Activated naive CD4-positive, alpha-beta T cell treated with Interleukin-2 at 50 U/mL for 16 hours (primary cell): ENCODE measurements at places on chromosomes 2 and 18.

- no peak for DNase-seq
Measured at GRCh38 chr2:151553-152334, 105.4 kb upstream of the FAM110C start.

DNA sequence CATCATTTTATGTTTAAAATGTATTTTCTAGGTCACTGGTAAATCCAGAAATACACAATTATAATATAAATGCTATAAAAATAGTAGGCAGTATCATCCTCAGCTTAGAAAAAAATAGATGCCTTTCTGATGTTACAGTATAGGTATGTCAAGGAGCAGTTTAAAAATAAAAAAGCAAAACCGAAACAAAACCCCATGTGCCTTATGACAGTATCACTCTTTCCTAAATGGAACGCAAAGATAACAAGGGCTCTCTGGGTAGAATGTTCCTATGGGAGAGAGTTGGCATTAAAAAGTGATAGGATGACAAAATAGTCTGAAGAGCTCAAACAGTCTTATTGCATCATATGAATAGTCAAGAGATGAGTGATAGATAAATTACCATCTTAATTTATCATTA is 172.1 kb downstream of the DSC3 start:
- DNase-seq = no peak

DNA sequence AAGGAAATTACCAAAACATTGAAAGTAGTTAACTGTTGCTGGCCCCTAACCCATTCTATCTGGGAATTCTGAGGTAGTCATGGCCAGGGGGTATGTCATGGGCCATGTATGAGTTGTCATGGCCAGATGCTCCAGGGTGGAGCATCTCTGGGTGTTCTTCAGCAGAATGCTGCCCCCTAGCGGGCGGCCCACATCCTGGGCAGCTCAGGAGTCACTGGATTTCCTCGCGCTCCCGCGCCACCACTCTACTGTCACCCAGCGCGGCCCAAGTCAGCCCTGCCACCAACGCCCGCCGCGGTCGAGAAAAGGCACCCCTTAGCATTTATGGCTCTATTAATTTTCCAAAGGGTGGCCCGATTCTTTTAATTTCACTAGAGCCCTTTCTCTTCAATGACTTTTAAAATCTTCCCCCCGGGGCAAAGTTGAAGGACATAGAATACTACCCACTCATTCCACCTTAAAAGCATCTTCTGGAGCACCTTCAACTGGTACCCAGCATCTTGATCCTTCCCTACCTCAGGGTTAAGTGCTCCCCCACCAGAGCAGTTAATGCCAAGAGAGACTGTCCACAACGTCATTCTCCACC is 41.6 kb downstream of the PKDCC start:
- DNase-seq = peak; percentile 76

DNA sequence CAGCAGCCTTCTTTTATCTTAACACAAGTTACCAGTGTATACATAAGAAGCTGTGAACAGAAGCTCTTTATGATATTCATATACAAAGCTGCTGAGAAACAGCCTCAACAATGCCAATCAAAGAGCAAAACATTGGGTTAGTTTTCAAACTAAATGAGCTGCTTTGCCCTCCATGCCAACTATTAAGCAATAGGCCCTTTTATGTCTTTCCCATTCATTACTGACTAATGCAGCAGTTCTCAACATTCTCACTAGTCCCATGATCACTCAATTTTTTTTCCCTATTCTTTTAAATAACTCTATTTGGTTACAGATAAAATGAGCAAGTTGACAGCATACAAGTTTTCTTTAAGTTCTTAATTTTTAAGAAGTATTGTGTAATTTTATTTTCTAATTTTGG is 57.9 kb upstream of the FRZB start:
- no peak for DNase-seq

DNA sequence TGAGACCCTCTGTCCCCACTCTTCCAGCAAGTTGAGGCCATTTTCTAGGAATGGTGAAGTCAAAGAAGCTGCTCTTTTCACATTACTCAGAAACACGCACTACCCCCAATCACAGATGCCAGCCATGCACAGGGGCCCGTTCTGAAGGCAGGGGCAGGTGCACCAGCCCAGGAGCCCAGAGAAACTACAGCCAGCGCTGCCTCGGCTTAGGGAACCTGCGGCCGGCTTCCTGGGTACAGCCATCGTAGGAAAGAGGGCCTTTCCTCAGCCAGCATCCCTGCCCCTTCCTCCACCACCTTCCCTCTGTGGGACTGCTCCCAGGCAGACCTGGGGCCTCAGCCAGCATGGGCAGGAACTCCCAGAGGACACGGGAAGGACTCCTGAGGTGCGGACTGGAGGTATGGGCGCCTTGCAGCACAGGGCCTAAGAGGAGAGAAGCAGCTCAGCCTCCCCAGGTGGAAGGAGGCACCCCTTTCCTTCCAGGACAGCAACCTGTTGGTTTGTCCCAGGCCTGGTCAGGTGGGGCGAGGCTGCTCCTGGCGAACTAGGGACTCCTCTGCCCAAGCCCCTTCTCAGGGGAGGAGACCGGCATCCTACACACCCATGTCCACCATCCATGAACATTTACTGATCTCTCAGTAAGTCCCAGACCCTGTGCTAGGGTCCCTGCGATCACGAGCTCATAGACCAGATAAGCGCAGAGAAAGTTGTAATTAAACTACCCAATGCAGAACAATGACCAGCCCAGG is 99.0 kb upstream of the ID2 start:
- no peak for DNase-seq

- DNase-seq = no peak
Measured at GRCh38 chr2:11405599-11406266, 60.2 kb downstream of the E2F6 start.

DNA sequence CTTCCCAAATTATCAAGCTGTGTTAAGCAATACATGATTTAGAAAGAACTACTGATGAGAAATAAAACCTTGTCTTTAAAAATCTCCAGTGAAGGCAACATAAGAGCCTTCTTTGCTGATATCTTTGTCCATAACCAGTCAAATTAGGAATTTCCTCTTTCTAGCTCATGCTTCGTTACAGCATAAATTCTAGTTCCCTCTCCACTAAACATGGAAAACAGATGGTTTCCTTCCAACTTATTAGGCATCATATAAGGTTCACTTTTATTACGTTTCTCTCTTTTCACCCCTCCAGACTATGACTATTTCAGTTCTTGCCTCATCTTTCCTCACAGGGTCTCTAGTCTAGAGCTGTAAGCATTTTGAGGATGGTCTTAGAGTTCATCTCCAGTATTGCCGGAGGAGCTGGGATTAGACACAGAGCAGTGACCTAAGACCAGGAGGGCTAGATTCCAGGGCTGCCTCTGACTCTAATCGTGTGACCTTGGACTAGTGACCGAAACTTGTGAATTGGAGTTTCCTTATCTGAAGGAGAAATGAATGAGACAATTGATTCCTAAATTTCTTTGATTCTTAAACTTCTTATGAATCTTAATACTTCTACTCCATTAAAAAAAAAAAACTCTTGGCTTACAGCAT is 195.5 kb upstream of the APCDD1 start:
- no peak for DNase-seq

DNA sequence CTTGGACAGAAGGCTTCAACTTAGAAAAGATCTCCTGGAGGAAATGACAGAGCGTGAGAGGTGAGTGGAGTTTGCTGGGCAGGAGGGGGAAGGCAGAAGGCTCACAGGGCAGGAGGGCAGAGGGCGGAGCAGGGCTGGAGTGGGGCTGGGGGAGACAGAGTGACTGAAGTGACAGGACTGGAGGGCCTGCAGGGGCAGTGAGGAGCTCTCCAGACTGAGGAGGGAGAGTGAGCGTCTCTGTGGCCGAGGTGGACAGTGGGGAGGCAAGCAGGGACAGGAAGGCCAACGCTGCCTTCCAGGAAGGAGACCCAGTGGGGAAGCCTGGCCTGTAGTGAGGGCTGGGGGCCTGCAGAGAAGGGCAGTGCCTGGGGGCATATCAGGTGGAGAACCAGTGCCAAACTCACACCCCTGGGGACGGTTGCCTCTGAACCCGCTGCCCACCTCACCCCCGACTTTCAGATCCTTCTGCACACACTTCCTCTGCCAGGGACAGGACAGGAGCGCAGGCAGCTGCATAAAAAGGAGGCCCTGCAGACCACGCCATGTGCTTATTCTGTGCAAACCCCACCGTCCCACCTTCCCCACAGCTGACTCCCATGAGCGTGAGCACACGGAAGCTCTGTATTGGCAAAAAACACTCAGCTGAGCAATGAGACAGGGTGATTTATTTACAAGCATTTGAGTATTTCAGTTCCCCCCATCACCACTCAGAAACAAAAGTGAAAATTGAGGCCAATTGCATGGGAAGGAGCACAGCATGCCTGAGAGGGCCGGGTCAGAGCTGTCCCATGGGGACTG is 244.3 kb downstream of the FAM210A start:
- no peak for DNase-seq

- no peak for DNase-seq
Measured at GRCh38 chr2:100809506-100809905, 10.4 kb upstream of the NPAS2 start.

- no peak for DNase-seq
Measured at GRCh38 chr18:70197844-70198243, 7.6 kb downstream of the RTTN start.

DNA sequence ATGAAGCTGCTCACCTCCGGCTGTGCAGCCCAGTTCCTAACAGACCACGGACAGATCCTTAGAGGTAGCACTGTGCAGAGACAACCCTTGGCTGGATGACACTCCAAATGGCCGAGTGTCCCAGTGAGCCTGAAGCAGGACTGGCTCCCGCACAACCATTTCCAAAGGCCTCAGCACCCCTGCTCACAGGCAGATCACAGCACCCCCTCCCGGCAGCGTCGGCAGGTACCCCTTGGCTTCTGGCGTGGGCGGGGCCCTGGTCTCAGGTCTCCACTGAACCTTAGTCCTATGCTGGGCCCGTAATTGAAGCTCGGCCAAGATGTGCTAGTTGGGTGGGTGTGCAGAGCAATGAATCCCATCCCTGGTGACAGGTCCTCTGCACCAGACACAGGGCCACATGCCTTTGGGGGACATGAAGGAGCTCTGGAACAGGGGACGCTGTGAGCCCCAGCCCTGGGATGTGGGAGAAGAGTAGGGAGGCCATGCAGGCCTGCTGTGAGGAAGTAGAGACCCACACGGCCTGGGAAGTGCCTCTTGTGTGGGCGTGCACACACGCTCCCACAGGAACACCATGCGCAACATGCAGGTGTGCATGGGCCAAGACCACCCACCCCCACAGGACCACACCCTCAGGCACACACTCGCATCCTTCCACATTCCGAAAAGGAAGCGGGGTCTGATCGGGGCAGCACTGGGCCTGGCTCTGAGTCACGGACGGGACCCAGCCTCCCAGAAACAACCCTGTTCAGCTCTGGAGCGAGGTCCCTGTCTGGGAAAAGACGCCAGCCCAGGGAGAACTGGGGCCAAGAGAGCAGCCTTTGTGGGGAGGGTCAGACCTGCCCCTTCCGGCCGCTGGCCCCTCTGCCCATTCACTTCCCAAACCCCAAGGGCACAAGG is 2.8 kb downstream of the DUSP2 start:
- DNase-seq = peak; percentile 80

DNA sequence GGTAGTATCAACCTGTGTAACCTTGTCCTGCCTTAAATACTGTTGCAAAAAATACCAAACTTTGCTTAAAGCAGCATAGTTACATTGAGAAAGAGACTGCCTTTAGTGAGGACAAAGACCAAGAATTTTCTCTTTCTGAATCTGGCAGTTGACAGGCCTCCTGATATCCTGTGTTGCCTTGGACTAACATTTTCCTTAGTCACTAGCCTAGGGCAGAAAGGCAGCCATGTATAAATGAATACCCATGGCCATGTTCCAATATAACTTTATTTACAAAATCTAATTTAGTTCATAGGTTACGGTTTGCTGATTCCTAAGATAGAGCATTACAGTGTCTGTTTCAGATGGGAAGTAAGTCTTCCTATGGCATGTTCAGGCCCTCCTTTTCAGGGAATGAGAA is 895.4 kb downstream of the CNTNAP5 start:
- no peak for DNase-seq

DNA sequence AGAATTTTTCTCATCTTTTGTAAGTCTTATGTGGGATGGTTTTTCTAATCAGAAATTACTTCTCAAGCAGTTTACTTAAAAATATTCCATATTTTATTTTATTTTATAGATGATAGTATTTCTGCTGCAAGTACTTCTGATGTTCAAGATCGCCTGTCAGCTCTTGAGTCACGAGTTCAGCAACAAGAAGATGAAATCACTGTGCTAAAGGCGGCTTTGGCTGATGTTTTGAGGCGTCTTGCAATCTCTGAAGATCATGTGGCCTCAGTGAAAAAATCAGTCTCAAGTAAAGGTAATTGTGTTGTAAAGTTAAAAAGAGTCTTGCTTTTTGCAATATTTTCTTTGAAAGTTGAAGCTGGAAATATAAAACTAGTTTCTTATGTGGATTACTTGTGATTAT is 76.2 kb downstream of the EML4 start:
- no peak for DNase-seq

DNA sequence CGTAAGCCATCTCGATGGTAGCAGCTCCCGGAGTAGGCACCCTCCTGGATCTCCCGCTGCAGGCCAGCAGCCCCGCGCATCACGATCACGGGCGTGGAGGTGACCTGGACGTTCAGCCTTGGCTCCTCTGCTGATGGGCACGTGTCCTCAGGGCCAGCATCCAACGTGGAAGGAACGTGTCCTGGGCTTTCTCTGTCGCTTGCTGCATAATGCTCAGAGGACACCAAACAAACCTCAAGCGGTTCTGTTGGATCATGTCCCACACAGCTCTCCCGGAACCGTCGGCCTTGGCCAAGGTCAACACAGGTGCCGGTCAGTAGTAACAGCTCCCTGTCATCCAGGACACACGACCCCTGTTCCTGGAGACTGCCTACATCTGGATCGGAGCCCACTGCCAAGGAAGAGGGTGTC is 23.1 kb downstream of the PASK start:
- DNase-seq = no peak

GRCh38 chr18:56188529-56189275 is 449.7 kb downstream of the TXNL1 start:
- no peak for DNase-seq

- peak; percentile 17 for DNase-seq
Measured at GRCh38 chr18:67239826-67240225, 276.7 kb downstream of the DSEL start.

- no peak for DNase-seq
Measured at GRCh38 chr2:37390777-37391176, 46.3 kb downstream of the QPCT start.

GRCh38 chr2:166211079-166211478 is 83.3 kb upstream of the SCN1A start:
- no peak for DNase-seq

DNA sequence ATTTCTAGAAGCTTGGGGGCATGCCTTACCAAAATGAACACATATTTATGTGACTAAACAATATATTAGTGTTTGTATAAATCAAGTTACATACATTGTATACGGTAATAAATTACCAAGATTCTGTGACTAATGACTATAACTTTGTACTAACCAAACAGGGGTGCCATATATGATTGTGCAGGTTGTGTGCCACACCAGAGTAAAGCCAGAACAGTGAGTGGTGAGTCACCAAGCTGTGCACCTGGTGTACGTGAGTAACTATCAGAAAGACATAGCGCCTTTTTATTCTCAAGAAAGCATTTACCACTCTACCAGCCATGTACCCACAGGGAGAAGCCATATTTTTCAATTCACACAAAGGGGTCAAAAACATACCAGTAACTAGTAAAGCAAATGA is 453.2 kb upstream of the PIK3C3 start:
- DNase-seq = no peak
